ENCODE measurements at places on chromosomes 2 and 18.

GRCh38 chr18:45879681-45880655, 54.5 kb downstream of the SIGLEC15 start:
- peak; percentile 63 for DNase-seq

DNA sequence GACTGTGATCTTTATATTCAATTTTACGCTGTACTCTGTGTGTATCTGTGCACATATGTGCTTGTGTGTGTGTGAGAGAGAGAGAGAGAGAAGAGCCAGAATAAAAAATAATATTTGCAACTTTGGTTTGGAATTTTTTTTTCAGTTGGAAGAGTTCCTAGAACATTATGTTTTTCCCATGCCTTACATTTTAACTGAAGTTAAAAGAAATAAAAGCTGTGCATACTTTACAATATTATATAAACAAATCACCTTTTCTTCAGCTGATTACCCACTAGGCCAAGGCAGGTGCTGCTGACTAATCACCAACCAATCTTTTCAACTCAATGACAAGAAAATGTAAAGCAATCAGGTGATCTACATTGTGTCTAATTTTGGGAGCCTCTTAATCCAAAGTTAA, 366.3 kb downstream of the NYAP2 start:
- DNase-seq: no peak

GRCh38 chr2:189982780-189983394, 79.6 kb downstream of the MSTN start:
- no peak for DNase-seq

- no peak for DNase-seq
Measured at GRCh38 chr2:30110773-30111172, 36.0 kb upstream of the YPEL5 start.

DNA sequence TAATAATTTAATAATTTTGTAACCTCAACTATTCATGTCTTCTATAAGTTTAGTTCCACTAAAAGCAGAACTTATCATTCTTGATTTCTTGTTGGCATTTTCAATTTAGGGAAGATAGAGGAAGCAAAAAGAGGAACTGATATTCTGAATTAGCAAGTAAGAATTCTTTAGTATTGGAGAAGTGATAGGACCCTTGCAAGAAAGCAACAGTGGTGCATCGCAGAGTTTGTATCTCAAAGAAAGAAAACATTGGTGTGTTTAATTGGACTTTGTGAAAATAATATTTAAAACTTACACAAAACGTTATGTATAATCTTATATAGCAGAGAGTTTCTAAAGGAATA, 36.5 kb upstream of the TNFRSF11A start:
- peak; percentile 89 for DNase-seq

GRCh38 chr2:113858764-113859163, 31.1 kb upstream of the ACTR3 start:
- DNase-seq: peak; percentile 90

GRCh38 chr2:224135881-224136280, 96.8 kb upstream of the SERPINE2 start:
- DNase-seq: no peak

DNA sequence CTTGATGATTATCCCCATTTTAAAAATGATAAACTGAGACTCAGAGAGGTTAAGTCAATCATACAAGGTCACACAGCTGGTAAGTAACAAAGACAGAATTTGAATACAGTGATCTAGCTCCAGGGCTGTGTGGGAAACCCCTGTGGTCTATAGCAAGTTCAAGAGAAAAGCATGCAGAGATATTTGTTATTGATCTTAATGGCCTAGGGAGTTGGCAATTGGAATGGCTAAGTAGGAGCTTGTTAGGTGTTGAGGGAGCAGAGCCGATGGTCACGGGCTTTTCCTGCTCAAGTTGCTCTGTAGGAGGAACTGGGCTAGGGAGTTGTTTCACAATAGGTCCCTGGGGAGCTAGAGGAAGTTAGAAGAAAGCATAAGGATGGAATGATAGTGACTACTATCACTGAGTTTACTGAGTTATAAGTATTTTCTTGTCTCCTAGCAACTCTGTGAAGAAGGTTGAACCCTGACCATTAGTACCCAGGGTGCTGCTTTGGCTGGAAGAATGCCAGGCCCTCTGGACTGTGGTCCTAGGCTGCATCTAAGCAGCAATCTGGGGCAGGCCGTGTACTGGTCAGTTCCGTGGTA, 30.0 kb downstream of the RNF125 start:
- peak; percentile 83 for DNase-seq

DNA sequence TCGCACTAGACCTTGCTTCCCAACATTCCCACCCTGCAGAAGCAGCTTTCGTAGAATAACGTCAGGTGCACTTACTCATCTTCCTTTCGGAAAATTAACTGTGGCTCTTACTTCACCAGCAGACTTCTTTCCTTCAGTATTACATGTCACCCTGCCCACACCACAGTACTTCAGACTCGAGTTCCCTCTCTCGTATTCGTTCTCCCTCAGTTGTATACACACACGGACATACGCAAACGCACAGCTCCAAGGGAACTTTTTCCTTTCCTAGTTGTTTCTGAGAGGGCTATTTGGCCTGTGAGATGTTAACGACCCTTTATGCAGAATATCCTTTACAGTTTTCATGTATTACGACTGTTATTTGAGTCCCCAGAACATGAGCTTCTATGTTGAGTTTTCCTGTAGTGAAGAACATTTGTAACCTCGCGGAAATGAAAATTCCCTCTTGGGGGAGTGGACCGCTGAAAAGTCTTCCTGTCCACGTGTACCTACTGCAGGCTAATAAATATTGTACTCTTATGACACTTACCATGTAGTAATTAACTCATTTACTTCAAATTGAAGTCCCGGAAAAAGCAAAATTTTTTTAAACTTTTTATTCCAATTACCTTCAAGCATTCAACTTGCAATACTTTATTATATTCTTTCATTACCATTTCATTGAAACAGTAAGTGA, 908 bp downstream of the ERLEC1 start:
- DNase-seq: peak; percentile 64

- no peak for DNase-seq
Measured at GRCh38 chr2:212227755-212228154, 310.8 kb downstream of the ERBB4 start.

DNA sequence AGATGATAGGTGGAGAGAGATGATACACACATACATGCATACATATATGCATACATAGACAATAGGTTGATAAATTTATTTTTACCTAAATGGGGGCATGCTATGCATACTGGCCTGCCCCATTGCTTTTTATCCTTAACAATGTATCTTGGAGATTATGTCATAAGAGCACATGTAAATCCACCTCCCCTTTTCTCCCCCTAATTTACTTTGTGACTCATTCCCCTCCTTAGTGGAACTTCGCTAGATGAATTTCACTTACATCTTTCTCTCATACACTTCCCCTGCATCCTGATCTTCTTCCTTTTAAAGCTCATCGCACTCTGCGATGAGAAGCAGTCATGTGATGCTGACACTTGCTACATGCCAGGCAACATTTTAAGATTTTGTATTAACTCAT, 223.6 kb downstream of the C1D start:
- no peak for DNase-seq

- DNase-seq: no peak
Measured at GRCh38 chr18:78407466-78407844, 572.2 kb upstream of the SALL3 start.

DNA sequence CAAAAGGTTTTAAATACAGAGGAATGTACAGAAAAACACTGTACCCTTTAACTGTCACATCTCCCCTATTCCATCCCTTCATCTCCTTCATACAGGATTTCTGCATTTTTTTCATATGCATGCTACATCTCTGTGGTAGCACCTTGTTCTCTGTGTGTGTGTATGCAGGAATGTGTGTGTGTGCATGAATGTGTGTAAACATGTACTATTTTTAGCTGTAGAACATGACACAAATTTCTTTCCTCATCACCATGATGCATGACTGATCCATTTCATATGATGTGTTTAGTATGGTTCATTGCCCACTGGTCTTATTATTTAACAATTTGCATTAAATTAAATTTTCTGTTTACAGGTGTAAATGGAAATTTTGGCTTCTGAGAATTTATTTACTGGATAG, 21.5 kb upstream of the ZEB2 start:
- no peak for DNase-seq

DNA sequence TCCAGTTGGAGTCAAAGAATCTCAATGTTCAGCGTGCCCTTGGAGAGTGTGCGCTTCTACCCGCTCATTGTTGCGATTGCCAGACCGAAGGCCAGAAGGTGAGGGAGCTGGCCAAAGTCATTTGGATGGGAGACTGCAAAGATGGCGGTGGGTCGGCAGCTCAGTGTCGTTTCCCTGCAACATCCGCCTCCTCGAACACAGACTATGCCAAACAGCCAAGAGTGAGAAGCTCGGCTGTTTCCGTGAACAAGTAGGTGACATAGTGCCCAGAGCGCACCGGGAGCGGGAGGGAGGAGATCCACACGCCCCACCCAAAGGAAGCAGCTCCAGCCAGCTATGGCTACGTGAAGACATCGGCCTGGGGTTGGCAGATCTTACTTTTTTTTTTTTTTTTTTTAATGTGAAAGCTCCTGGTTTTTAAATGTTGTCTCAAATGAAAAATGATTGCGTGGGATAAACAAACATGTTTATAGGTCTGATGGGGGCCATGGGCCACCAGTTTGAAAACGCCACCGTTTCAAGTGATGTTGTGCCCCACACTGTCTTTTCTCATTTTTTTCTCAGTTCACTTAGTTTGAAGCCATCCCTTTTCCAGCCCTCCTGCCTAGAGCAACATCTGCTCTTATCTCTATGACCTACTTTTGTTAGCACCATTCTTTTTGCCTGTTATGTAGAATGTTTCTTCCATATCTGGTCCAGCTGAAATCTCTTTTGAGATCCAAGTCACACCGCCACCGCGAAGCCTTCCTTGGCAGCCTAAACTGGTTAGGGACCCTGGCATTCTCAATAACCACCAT, 682.4 kb downstream of the RNF144A start:
- no peak for DNase-seq

- DNase-seq: peak; percentile 53
Measured at GRCh38 chr2:222673883-222674282, 2.4 kb downstream of the MOGAT1 start.

DNA sequence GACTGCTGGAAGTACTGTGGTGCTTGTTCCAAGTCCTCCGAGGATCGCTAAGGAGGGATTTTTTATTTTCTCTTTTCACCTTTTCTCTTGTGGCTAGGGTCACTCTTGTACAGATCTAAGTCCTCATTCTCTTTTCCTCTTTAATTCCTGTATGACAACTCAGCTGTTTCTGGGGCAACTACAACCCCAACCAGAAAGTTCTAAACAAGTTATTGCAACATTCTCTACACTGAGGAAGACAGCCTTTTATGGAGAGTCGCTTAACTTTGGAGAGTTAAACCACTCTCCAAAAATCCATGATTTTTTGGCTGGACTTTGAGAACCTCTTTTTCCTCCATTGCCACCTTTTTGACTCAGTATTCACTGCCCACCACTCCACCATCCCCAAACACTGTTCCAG, 74.0 kb upstream of the SESTD1 start:
- DNase-seq: peak; percentile 40

DNA sequence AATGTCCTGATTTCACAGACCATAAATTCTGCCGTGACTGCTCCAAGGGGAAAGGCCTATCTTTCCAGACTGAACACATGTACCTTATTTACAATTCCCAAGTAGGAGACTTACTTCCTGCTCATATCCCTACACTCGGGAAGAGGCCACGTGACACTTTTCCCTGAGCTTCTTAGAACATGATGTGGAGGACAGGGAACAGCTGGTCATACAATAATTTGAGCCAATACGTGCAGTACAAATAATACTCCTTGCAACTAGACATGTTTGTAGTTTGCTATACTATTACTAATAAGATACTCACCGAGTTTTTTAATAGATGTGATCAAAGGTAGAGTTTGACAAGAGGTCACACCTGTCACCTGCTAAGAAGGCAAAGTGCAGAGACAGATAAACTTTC, 256.4 kb downstream of the SP3 start:
- no peak for DNase-seq

DNA sequence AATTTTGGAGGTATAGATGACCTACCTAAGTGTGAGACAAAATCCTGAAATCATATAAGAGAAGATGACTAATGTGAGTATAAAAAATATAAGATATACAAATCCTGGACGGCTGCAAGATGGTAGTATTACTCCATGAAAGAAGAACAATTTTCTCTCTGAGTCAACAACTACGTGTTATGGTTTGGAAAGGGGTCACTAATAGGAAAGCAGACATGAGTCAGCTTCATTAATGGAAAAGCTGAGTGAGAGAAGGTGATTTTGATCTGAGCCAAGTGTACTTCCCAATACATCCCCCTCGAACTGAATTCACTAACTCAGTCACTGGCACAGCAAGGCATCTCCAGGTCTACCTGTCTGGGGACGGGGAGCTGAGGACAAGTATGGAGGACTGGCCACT, 20.1 kb upstream of the SELENOI start:
- no peak for DNase-seq

DNA sequence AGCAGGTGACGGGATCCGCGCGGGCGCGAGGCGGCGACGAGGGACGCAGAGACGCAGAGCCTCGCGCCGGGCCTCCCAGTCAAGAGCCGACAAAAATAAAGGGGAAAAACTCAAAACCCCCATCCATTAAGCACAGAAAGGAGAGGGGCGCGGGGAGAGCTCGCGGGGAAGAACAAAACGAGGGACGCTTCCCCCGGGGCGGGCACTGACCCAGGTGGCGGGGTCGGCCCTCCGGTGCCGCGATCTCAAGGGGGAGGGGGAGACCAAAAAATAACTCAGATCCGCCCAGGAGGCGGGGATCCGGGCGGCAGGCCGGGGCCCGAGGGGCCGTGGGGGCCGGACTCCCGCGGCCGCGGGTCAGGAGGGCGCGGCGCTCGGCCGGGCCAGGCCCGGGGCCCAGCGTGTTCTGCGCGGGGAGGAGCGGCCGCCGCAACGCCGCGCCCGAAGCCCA, 597 bp downstream of the RNF103 start:
- peak; percentile 36 for DNase-seq

GRCh38 chr2:9800975-9801726, 42.1 kb upstream of the TAF1B start:
- peak; percentile 96 for DNase-seq

DNA sequence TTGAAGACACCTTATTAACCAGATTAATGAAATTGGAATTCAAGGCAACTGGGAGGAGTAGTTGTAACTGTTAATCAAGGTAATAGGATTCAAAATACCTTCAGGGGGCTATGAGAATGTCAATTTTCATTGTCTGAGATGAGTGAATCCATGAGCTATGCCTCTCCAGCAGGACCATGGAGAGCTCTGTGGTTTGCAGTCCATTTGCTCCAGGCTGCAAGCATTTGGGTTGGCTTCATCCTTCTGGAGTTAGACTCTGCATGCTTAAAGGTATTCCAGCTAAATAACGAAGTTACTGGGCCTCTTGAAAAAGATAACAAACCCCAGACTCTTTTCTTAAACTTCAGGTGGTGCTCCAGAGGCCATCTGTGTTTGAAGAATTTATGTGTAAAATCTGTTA, 207.1 kb upstream of the SLC8A1 start:
- DNase-seq: peak; percentile 4

GRCh38 chr2:85053802-85054201, 79.4 kb upstream of the TCF7L1 start:
- peak; percentile 64 for DNase-seq

GRCh38 chr2:105537920-105538319, 139.1 kb upstream of the FHL2 start:
- DNase-seq: no peak

- no peak for DNase-seq
Measured at GRCh38 chr2:190950566-190950991, 63.4 kb downstream of the STAT1 start.

Data from inflammatory macrophage (primary cell).